ENCODE measurements at places on chromosomes 1 and 21.

- no peak for DNase-seq
Measured at GRCh38 chr1:93579891-93580290, 101.7 kb downstream of the BCAR3 start.

DNA sequence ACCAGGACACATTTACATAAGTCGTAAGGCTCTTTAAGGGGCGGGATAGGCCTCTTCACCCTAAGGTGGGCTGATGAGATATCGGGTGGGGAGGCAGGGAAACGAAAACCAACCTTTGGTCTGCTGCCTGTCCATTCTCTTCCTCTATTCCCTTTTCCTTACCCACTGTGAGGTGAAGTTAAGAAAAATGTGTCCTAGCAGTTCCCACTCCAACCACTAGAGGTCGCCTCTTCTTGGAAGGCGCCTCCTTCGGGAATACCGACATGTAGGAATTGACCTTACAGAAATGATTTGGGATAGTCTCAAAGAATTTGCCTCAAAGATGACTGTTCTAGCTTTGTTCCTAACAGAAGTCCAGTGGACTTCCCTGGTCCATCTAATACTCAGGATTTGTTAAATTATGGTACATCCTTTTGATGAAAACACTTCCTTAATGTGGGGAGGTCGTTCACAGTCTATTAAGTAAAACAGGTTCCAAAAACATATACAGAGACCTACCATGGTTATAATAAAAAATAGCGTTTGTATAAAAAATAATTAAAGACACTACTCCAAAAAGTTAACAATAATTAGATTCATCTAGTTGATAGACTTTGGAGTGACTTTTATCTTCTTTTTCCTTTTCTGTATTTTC is 14.1 kb downstream of the AZIN2 start:
- peak; percentile 70 for DNase-seq

- no peak for DNase-seq
Measured at GRCh38 chr1:97157991-97158390, 436.4 kb downstream of the PTBP2 start.

DNA sequence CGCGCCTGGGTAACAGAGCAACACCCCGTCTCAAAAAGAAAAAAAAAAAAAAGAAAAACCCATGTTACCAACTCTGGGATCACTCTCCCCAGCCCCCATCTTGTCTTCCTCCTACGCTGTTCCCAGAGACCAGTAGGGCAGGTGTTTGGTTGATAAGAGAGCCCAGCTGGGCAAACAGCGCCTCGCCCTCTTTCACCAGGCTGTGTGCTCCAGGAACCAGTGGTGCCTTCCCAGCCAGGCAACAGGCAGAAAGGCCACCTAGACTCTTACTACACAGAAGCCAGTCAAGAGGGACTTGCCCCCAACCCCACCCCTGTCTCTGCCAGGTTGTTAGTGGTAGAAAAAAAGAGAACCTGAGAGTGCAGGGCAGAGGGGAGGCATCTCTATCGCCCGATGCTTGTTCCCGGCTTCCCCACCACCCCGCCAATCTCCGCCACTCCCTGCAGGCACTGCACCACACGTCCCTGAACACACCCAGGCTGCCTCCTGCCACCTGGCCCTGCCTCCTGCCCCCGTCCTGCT is 14.0 kb upstream of the CTRC start:
- no peak for DNase-seq

DNA sequence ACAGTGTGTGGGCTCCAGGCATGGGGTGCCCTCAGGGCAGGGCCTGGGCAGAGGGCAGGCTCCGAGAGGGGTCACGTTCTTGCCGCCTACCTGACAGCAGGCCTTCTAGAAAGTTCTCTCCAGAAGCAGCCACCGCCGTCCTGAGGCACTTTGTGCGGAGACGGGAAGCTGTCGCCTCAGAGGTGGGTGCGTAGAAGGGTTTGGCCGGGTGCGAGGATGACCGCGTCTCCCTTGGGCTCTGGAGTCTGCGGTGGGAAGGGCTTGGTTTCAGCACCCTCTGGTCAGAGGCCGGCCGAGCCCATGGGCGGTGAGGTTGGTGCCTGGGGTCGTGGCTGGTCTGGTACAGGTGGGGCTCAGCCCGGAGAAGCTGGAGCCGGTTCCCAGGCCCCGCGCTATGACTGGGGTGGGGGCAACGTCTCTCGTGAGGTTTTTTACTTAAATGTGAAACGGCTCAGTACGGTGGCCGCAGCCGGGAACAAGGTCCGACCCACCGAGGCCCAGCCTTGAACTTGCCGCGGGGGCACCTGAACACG is 10.1 kb upstream of the TTLL10 start:
- DNase-seq = no peak

DNA sequence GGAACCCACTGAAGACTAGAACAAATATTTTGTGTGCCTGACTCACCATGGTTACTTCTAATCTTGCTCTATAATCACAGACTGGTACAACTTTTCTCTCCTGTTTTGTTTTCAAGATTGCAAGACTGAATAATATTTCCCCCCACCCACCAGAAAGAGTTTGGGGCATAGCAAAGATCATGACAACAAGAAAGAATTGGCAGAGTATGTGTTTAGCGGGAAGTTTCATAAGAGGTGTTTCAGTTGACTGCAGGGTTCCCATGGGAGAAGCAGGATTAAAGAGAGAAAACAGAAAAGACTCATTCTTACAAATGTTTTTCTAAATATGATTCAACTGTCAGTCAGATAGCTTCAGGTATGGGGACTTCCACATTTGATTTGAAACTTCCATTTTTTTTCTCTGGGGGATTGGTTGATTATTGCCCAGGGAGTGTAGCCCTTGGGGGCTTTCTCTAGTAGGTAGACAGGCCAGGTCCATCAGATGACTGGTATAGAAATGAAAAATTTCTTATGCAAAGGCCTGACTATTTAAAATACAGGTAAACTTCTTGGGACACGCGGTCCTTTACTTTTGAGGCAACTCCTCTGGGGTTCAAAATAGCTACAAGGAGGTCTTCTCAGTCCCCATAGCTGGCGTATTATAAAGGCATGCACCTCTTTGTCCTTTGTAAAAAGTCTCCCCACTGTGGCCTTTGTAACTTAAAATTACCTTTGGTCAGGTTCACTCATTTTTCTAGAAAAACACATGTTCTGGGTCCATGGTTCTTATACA is 13.9 kb downstream of the OR14I1 start:
- no peak for DNase-seq

GRCh38 chr1:99784809-99785255 is 18.4 kb upstream of the FRRS1 start:
- DNase-seq = no peak

DNA sequence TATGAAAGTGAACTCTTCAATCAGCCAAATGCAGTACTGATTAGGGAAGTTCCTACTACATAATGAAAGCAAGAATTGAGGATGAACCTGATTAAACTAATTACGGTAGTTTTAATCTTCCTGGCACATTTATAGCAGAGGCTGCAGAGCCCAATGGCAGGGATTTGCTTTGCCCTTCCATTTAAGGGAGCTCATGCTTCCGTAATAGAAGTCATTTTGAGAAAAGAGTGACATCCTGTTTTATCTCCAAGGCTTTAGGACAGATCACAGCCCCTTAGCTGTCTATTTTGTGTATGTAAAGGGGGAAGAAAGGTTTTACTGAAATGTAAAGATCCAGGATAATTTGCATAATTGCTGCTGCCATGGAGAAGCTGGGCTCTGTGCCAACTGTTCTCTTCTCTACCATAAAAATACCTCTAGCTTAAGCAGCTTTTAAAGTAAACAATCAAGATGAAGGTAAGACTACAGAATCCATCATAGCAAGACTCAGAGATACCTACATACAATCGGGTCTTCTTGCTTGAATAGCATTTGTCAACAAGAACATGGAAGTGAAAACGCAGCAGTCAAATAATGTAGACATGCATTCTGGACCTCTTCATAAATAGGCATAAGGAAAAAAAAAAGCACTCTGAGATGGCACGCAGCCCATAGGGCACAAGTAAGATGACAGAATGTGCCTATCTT is 62.5 kb downstream of the ASH1L start:
- no peak for DNase-seq

DNA sequence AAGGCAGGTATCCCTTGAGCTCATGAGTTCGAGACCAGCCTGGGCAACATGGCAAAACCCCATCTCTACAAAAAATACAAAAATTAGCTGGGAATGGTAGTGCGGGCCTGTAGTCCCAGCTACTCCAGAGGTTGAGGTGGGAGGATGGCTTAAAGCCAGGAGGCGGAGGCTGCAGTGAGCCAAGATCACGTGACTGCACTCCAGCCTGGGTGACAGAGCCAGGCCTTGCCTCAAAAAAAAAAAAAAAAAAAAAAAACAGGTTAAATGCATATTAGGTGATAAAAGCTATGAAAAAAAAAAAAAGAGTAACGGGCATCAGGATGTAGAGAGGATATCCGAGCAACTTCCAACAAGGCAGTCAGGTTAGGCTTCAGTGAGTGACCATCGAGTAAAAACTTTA is 2.8 kb upstream of the SRRM1 start:
- DNase-seq = no peak

DNA sequence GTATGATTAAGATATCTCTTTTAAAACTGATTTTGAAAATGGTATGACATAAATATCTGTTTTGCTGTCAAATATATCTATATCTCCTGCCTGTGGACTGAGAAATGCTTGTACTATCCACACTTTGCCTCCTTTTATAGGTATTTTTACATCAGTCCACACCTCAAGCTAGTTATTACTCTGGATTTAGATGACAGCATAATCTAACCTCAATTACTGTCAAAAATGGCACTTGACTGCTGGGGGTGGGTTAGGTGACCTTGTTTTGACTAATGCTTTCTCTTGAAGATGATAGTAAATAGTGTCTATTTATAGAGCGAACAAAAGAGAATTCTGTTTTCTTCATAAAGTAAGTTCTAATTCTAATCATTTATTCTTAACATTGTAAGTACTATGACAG is 9.1 kb downstream of the ADGRL2 start:
- DNase-seq = no peak

DNA sequence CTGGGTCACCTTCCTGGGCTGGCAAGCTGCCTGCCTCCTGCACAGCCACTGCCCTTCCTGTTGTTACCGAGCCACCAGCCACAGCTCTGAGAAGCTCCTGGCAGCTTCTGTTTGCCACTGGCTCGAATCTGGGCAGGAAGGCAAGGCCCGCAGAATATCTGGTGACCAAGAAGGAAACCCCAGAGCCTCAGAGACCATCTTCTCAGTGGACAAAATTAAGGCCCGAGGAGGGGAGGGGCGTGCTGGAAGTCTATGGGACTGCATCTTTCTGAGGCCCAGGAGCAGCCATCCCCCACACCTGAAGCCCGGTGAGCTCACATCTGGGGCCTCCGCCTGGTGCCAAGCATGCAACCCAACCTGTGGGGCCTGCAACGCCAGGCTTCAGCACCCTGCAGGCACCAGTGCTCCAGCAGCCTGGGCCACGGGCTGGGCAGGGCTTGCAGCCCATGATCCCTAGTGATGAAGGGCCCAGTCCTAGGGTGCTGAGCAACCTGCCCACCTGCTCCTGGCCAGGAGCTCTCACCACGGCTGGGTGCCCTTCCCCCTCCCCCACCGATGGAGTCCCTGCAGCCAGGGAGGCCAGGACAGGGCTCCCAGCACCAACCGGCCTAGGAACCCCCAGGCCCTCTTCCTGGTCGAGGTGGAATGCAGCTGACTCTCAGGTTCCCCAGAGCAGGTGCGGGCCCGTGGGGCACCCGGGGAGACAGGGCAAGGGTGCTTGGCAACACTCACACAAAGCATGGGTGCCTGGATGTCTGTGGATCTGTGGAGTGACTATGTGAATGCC is 879 bp downstream of the CPTP start:
- DNase-seq = no peak

GRCh38 chr1:231847612-231848397 is 221.2 kb downstream of the DISC1 start:
- DNase-seq = no peak

GRCh38 chr1:76154206-76154956 is 79.8 kb downstream of the ST6GALNAC3 start:
- DNase-seq = peak; percentile 80

- no peak for DNase-seq
Measured at GRCh38 chr1:194515916-194516315, 1329.5 kb upstream of the B3GALT2 start.

- DNase-seq = no peak
Measured at GRCh38 chr1:147719711-147720225, 40.6 kb downstream of the GJA5 start.

- no peak for DNase-seq
Measured at GRCh38 chr1:20126041-20126805, 6.9 kb upstream of the PLA2G2D start.

DNA sequence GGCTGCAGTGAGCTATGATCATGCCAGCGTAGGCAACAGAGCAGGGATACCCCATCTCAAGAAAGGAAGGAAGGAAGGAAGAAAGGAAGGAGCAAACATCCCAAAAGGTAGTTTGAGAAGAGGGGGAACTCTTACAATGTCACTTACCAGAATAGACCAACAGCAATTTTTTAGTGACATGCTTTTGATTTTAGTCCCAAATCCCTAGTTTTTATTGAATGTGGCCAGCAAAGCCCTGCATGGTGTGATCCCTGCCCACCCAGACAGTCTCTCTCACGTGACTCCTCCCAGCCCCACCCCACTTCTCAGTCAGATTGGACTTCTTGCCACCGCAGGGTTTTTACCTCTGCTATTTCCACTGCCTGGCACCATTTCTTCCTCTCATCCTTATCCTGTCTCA is 39.8 kb upstream of the HNRNPU start:
- no peak for DNase-seq

DNA sequence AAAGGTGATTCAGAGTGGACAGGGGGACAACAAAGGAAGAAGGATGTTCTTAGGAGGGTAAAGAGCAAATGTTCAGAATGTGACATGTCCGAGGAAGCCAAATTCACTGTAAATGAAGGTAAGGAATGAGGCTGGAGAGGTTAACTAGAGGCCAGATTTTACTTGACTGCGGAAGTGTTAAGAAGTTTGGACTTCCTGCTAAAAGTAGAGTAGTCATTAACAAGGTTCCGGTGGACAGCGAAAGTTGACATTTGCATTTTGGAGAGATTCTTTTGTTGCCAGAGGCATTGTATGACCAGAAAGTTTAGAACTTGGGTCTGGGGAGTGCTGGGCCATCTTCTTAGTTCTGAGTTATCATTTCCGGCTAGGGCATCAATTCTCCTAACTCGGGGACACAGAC is 7.2 kb upstream of the ERRFI1 start:
- no peak for DNase-seq

GRCh38 chr1:8908388-8909151 is 30.1 kb upstream of the ENO1 start:
- no peak for DNase-seq

DNA sequence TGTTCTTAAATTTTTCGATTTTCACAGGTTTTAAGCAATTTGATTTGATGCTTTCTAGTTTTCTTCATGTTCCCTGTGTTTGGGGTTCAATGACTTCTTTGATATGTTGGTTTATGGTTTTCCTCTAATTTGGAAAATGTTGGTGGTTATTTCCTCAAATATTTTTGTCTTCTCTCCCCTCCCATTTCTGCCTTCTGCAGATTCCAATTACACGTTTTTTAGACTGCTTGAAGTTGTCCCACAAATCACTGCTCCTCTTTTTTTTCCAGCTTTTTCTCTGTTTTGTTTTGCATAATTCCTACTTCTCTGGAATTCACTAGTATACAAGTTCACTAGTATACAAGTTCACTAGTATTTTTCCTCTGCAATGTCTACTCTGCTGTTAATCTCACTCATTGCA is 61.3 kb downstream of the FAF1 start:
- no peak for DNase-seq

- DNase-seq = no peak
Measured at GRCh38 chr1:216113181-216113580, 310.1 kb downstream of the USH2A start.

- DNase-seq = no peak
Measured at GRCh38 chr1:183674886-183675285, 21.8 kb upstream of the APOBEC4 start.
